Muscle of back (tissue), 13 donors: ENCODE measurements at places on chromosomes 6 and 20. TPM values are rescaled to one million over a fixed set of nuclear protein-coding genes. Genes with fewer than 3 reads are reported as not detected.

Gene NRSN2
- 25.6 TPM for polyA plus RNA-seq

GRCh38 chr6:4775494-4776130 lies 592 bp upstream of the CDYL start:
- DNase-seq = no peak

DNA sequence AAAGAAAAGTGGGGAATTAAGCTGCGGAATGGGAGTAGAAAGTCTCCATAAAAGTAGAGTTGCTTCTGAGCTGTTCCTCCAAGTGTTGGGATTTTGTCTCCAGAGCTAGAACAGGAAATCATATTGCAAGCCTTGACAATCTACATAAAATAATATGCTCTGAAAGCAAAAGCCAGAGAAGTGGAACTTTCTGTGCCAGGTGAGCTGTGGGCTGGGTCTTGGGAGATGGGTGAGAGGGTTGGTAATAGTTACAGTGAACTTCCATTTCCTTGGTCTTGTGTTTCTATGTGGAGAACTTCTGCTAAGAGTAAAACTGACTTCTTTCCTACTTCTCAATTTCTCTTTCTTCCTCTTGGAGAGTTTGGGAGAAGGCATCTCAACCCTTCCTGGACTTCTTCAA lies 6.3 kb upstream of the HMGN4 start:
- DNase-seq = no peak

Gene SNAP25
- polyA plus RNA-seq = 7.6 TPM

- peak; percentile 8 for DNase-seq
These were observed 168.9 kb downstream of the PDSS2 start for GRCh38 chr6:107290491-107290890.

DNA sequence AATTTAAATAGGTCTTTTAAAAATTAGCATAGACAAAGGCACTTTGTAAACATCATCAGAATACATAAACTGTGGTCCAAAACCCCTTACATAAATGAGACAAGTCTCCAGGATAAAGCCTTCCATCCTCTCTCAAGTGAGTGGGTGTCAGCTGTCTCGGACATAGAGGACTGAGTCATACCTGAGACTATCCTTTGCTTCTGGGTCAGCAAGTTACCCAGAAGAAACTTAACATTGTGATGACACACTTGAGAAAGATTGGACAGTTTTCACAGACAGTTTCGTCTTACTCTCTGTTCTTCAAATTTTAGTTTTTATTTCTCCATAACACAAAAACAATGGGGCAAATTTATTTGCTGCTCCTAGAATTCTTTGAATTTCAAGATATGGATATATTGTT lies 838.0 kb downstream of the DHX35 start:
- no peak for DNase-seq

Gene ANKRD6
- polyA plus RNA-seq = 10.7 TPM

Gene TBXT
- not detected for polyA plus RNA-seq

Gene CASS4
- 4.2 TPM for polyA plus RNA-seq

DNA sequence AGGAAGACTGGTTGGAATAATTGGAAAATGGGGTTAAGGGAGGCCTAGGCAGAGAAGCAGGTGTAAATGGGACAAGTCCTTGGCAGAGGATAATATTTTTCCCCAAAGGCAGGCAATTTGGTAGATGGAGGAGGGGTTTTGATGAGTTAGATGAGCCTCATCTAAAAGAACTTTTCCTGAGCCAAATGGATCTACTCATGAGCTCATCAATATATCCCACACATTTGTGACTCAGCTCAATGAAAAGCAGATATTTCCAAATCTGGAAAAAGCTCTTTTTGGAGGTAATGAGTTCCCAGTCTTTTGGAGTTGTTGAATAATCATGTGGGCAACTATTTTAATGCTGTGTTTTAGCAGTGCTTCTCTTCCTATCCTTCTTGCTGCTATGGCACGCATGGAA lies 685.5 kb upstream of the CITED2 start:
- no peak for DNase-seq

GRCh38 chr6:148495029-148495428 lies 152.4 kb downstream of the SASH1 start:
- no peak for DNase-seq

- no peak for DNase-seq
These were observed 8.7 kb upstream of the POU3F2 start for GRCh38 chr6:98825600-98826230.

Gene NOX3
- polyA plus RNA-seq = not detected

DNA sequence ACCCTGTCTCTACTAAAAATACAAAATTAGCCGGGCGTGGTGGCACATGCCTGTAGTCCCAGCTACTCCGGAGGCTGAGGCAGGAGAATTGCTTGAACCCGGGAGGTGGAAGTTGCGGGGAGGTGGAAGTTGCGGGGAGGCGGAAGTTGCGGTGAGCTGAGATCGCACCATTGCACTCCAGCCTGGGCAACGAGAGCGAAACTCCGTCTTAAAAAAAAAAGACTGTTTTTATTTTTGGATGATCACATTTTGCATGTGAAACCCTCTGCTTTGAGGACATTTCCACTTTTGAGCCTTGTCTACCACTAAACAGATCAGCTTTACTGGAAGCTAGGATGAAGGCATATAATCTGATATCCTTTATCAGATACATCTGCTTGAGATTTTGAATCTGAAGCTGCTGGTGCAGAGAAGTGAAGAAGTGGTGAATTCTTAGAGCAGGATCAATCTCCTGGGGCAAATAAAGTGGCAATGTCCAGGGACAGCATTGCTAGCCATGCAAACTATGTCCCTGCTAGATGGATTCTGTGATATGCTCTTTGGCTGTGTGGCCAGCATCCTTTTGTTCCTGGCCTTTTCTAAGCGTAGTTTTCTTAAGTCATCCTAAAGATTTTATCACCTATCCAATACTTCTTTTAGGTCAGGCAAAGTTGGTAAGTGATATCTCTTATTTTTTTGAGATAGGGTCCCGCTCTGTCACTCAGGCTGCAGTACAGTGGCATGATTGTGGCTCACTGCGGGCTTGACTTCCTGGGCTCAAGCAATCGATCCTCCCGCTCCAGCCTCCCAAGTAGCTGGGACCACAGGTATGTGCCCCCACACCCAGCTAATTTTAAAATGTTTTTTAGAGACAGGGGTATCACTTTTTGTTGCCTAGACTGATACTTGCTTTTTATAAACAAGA lies 23.3 kb downstream of the RBL1 start:
- no peak for DNase-seq

- DNase-seq = no peak
These were observed 1338.0 kb upstream of the EYS start for GRCh38 chr6:67045076-67045475.

- DNase-seq = peak; percentile 66
These were observed 124.3 kb upstream of the MLIP start for GRCh38 chr6:53986721-53987521.

GRCh38 chr6:39521958-39522357 lies 199.5 kb upstream of the KCNK16 start:
- no peak for DNase-seq

DNA sequence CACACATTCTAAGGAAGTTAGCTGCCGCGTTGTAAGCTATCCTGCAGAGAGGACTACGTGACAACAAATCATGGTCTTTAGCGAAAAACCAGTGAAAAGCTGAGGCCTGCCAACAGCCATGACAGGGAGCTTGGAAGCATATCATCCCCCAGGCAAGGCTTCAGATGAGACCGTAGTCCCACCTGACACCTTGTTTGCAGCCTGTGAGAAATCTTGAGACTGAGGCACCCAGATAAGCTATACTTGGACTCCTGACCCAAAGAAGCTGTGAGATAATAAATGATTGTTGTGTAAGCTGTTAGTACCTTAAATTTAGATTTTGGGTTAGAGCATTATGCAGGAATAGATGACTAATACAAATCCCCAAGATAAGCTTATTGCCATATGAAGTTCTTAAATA lies 45.4 kb upstream of the SENP6 start:
- no peak for DNase-seq

DNA sequence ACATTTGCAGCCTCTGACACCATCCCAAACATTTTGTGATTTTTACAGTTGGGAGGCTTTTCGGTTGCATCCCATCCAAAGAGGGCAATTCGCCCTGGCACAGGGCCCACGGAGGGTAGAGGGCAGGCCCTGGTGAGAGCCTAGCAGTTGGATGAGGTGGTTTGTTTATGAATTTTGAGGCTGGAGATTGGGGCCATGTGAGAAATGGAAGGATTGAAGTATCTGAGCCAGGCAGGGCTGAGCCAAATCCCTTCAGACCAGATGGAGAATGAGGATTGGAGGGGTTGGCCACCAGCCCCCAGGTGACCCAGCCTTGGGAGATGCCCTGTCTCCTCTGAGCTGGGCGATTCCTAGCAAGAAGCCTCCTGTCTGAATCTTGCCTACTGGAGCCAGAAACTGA lies 52.6 kb upstream of the CCDC167 start:
- no peak for DNase-seq

Gene GRIK2
- polyA plus RNA-seq = 2.4 TPM
